CD8-positive, alpha-beta T cell (primary cell): ENCODE measurements at places on chromosomes 3 and 15.

- no peak for DNase-seq
These were observed 375.9 kb downstream of the MCTP2 start for GRCh38 chr15:94607176-94607654.

- no peak for DNase-seq
These were observed 843.9 kb downstream of the TUSC7 start for GRCh38 chr3:117553461-117553860.

GRCh38 chr3:15973940-15974339 lies 176.2 kb upstream of the ANKRD28 start:
- DNase-seq: no peak

DNA sequence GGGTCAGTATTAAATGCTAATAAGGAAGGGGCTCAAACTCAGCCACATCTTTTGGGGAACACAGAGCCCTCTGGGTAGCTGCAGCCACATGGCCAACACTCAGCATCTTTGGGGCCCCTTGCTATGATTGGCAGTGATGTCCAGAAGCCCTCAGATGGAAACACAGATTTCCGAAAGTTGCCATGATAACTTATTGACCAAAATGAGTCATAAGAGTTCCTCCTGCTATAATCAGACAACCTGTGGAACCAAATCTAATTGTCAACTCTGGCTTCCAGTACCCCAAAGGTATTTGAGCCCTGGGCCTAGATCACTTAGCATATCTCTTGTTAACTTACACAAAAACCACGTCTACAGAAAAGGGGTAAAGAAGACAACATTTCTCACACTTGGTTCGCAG lies 392.2 kb downstream of the KCNH8 start:
- no peak for DNase-seq

DNA sequence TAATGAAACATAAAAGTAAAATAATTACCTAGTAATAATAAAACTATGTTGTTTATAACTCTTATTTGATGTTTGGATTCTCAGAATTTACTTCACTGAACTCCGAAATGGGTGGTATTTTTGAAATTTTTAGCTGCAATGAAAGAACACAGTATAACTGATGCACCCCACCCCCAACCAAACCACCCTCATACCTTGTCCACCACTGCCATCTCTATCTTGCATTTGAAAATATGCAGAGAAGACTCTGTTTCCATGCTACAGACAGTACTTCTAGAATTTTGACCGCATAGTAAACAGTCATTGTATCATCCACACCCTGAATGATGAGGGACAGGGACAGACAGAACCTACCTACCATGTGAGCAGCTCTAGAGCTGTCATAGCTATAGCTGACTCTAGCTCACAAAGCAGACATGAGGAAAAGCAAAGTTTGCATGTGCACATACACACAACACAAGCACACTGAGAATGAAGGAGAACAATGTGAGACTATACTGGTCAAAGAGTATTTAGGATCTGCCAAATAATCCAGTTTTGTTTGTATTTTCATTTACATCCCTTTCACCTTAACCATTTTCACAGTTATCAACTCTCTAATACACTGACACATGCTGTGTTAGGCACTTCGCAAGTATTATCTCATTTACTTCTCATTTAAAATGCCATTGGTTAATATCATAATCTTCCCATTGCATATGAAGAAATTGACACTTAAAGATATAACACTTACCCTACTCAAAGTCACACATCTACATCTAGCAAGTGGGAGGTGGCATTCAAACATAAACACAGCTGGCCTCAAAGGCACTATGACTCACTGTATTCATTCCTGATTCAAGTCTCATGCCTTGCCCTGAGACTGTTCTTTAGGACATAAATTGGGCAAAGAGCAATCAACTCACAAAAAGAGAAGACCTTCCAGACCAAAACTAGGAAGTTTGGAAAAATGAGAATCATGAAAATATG lies 1014.7 kb upstream of the CFAP20DC start:
- DNase-seq: no peak

GRCh38 chr3:164452707-164453106 lies 625.6 kb downstream of the SI start:
- no peak for DNase-seq

DNA sequence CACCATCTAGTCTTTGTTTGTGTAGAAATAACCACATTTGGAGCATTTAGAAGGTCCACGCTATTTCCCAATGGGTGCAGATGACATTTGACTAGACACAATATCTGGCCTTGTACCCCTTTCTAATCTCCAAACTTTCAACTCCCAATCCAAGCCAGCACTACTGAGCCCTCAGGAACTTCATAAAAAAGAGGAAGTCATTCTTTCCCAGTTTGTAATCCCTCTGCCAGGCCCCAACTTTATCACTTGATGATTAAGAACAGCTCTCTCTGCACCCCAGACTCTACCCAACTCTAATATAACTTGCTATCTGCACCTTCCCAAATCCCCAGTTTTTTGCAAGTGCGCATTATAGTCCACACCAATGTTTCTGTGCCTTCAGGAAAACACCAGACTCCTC lies 170.2 kb downstream of the KCNMB2 start:
- DNase-seq: no peak

GRCh38 chr3:155572085-155572484 lies 172.8 kb downstream of the PLCH1 start:
- no peak for DNase-seq

GRCh38 chr15:82543160-82543559 lies 2.9 kb upstream of the RPS17 start:
- DNase-seq: peak; percentile 58

GRCh38 chr3:113698956-113699355 lies 2.5 kb upstream of the USF3 start:
- DNase-seq: no peak

- no peak for DNase-seq
These were observed 89.2 kb upstream of the RORA start for GRCh38 chr15:61318301-61318700.

DNA sequence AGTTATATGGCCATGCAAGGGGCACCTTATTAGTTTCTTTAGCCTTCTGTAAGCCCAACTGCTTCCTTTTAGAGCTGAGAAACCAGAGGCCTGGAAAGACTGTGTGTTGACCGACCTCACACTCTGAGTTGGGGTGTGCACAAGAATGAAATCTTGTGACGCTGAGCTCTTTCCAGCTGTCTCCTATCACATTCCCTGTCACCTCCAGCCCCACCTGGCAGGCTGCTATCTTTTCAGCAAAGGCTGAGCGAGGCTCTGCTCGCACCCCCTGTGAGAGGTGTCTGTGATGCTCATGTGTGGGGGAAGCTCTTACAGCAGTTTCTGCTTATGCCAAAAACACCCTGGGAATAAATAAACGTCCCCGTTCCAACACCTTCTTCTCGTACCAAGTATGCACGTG lies 27.0 kb upstream of the LPP start:
- DNase-seq: no peak

GRCh38 chr3:148707601-148708380 lies 10.1 kb downstream of the AGTR1 start:
- no peak for DNase-seq

DNA sequence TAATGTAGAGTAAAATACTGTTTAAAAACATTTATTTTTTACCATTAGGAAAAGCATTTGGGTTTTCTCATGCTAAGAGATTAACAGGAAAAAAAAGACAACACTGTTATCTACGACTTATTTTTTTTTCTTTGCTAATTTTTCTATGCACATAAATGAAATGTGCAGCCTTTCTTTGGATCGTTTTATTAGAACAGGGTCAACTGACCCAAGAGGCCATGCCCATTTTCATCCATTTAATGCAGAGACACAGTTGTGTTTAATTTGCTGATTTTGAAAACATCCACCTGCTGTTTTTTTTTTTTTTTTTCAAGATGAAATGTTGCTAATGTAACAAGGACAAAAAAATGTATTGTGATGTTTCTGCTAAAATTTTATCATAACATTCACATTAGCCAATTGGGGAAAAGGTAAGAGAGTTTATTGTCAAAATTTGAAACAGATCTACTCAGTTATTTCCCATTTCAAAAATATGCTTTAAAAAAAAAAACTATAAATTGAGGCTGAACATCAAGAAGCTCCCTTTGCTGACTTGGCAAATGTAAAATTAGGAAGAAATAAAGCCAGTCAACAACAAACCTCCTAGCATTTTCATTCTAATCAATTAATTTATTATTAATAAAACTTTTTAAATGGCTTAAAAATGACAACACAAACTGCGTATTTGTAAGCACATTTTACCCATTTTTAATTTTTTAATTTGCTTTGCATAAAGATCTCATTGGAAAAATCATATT lies 485.2 kb downstream of the ROBO2 start:
- DNase-seq: no peak

DNA sequence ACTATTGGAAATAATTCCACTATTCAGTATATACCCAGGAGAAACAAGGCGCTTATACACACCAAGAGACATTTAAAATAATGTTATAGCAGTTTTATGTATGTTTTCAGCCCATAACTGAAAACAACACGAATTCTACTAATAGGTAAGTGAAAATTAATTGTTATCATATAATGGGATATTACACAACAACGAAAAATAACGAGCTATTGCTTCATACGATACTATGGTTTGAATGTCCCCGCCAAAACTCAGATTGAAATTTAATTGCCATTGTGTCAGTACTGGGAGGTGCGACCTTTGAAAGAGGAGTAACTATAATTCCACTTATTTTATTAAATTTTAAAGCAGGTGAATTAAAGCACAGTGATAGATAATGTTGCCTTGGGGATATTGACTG lies 4.0 kb upstream of the CSRNP1 start:
- no peak for DNase-seq

- no peak for DNase-seq
These were observed 1.4 kb downstream of the PAQR5 start for GRCh38 chr15:69299943-69300588.

- DNase-seq: peak; percentile 5
These were observed 54.4 kb upstream of the EHHADH start for GRCh38 chr3:185308126-185308754.
